ENCODE measurements at places on chromosomes 11 and 22. TPM values are rescaled to one million over a fixed set of nuclear protein-coding genes. Genes with fewer than 3 reads are reported as not detected.

IL10RA gene
- total RNA-seq, result 18.5 TPM

GRCh38 chr22:37079668-37080171 is 28.2 kb downstream of the KCTD17 start:
- DNase-seq, result no peak

DNA sequence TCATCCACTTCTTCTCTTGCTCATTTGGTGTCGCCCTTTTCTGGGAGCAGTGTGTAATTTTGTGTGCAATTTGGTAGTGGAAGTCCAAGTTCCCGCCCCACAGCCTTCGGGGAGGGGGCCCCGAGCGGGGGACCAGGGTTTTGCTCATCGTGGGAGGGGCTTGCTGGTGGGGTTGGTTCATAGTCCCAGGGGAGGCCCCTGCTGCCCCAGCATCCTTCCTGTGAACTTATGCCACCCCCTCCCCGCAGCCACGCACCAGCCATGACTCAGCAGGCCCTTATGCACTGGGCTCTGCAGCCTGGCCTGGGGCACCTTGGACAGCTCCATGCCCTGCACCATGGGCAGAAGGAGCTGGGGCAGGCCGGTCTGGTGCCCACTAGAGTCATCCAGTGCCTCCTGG is 1183.6 kb downstream of the BRD1 start:
- DNase-seq, result no peak

DNA sequence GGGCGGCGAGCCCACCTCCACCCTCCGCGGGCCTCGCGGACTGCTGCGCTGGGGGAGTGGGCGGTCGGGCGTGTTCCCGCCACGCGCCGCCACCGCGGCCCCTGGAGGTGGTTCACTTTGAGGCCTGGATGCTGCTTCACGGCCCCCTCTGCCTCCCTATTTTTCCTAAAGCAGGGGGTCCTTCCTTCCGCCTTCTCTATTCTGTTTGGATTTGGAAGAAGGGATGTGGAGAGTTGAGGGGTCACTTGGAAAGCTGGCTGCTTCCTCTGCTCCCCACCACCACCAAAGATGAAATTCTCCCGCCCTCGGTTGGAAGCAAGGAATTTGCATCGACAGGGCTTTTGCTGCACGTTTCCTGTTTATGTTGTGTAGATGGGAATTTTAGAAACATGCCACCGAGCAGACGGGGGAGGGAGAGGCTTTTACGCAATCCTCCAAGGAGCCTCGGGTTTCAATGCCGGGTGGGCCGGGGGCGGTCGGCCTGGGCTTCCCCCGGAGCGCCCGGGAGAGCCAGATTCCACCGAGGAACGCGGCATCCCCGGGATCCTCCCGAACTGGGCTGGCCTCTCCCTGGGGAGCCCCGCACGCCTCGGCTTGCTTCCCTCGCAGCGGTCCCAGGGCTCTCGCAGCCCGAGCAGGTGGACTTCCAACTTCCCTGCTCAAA is 403 bp upstream of the SBF2 start:
- peak; percentile 80 for DNase-seq

- peak; percentile 28 for DNase-seq
Measured at GRCh38 chr11:65373839-65374580, 8.4 kb downstream of the SLC25A45 start.
